ENCODE measurements at places on chromosomes 3 and 15.

DNA sequence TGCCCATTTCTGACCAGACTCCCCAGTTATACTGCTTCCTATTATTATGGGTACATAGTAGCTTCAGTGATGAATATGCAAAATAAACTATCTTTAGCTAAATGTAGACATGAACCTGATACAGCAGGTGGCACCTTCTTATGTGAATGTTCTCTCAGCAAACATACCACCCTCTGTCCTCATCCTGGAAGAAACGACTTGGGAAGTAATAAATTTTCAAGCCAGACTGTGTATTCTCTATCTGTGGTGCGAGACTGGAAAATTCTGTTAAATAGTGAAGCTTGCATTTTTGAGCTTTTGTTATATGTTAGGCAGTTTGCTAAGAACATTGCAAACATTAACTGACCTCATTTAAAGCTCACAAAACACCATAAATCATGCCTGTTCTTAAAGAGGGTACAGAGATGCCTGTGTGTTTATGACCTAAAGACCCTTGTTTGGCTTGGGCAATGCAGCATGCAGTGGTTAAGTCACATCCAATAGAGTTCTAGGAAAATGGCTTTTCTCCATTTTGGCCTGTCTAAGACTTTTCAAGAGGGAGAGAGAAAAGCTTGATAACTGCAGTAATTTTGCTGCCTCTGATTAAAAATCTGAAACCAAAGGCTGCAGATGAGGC, 287.1 kb downstream of the NEK10 start:
- no peak for DNase-seq

DNA sequence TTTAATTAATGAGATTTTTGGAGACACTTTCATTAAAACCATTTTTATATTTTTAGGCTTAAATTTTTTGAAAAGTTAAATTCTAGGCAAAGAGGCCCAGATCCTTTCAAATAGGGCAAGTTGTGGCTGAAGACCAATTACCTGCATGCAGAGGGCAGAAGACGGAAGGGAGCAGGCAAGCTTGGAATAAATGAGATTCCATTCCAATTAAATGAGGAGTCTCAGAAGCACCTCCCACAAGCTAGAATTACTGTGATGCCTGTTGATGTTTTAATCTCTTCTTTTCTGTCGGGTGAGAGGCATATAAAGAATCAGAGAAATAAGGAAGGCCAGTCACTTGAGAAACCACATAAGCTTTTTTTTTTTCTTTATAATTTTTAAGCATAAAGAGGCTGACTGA, 46.8 kb downstream of the KBTBD8 start:
- no peak for DNase-seq

DNA sequence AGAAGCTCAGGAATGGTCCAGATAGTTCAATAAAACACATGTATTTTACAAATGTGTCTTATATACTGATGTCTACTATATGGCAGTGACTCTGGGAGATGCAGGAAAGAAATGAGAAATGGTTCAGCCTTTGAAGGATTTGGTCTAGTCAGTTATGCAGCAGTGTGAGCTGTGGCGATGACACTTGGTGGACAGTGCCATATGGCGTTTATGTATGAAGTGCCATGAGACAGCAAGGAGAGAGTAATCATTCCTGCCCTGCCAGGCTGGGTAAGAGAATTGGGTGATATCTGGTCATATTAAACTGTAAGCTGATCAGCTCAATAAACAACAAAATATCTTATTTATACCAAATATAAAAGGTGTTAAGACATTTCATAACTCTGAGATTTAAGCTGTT, 47.6 kb upstream of the ANP32A start:
- no peak for DNase-seq

GRCh38 chr3:4399476-4399875, 67.6 kb downstream of the SUMF1 start:
- DNase-seq: no peak

GRCh38 chr3:27200721-27201489, 168.3 kb downstream of the NEK10 start:
- DNase-seq: no peak

DNA sequence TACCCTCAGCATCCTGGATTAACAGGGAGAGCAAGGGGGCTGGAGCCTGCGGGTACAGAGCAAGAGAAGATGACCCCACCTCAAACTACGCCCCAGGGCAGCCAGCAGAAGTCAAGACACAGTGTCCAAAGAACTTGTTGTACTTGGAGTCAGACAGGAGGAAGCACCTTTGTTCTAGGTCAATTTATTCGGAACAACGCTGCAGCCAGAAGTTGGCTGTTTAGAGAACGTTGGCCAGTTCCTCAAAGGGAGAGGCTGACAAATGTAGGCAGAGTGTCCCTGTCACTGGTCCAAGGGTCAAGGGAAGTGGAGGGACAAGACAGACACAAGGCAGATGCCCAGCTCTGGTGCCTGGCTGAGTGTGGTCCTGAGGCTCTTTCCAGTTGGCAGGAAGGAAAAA, 32.1 kb upstream of the PIAS1 start:
- DNase-seq: no peak

GRCh38 chr3:25830373-25831280, 40.7 kb downstream of the OXSM start:
- DNase-seq: no peak
